ENCODE measurements at places on chromosomes 11 and 22. TPM values are rescaled to one million over a fixed set of nuclear protein-coding genes. Genes with fewer than 3 reads are reported as not detected.

RFPL2 gene
- not detected for total RNA-seq

ST3GAL4 gene
- 68.0 TPM for total RNA-seq

OR2AG1 gene
- total RNA-seq, result not detected

KCNJ4 gene
- 62.4 TPM for total RNA-seq

RAC2 gene
- total RNA-seq, result 1.4 TPM

CRYBA4 gene
- not detected for total RNA-seq

KCNE3 gene
- 2.3 TPM for total RNA-seq

CD82 gene
- 28.8 TPM for total RNA-seq

IL18 gene
- 1.3 TPM for total RNA-seq

LRRC4C gene
- total RNA-seq, result 1.2 TPM

PDE2A gene
- total RNA-seq, result 44.6 TPM

CHRM1 gene
- total RNA-seq, result not detected

MMP7 gene
- total RNA-seq, result not detected

HBB gene
- total RNA-seq, result 123 TPM

- no peaks in the 10 kb centered on the region for H3K36me3 ChIP-seq
- H3K27ac ChIP-seq, result no peak overlapping the region
- DNase-seq, result no peak
Measured at GRCh38 chr11:44515048-44515447, 50.4 kb upstream of the CD82 start.

DNA sequence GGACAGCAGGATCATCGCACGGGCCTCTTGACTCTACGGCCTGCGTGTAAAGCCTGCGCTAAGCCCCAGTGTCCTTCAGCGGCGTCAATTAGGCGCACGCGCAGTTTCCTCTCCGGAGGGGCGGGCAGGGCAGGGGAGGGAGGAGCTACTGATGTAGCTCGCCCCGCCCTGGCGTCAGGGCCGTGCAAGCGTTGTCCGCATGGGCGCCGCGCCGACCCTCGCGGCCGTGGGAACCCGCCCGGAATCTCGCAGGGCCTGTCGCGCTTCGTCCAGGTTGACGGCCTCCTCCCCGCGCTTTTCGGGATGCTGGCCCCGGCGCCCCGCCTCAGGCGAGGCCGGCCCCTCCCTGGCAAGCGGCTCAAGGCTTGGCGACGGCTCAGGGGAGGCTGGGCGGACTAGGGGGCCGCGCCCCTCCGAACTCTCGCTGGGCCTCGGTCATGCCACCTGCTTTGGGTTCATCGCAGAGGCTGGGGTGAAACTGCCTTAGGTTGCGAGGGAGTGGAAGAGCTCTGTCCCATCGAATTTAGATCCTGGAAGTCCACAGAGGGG lies 61.1 kb downstream of the ST3GAL4 start:
- peak overlapping the region; percentile 49 for H3K4me3 ChIP-seq
- peaks cover 14% of the 10 kb centered on the region for H3K36me3 ChIP-seq
- no peaks in the 10 kb centered on the region for H3K27me3 ChIP-seq

GRCh38 chr11:34798985-34799384 lies 117.2 kb downstream of the APIP start:
- no peak for DNase-seq
- no peaks in the 10 kb centered on the region for H3K36me3 ChIP-seq
- H3K4me3 ChIP-seq, result no peak overlapping the region
- no peak overlapping the region for H3K27ac ChIP-seq

GRCh38 chr11:74677131-74677530 lies 54.1 kb downstream of the CHRDL2 start:
- no peaks in the 10 kb centered on the region for H3K27me3 ChIP-seq
- H3K4me3 ChIP-seq, result no peak overlapping the region
- H3K36me3 ChIP-seq, result no peaks in the 10 kb centered on the region
- H3K4me1 ChIP-seq, result peaks cover 25% of the 10 kb centered on the region
- peak; percentile 70 for DNase-seq

- peaks cover 6% of the 10 kb centered on the region for H3K4me1 ChIP-seq
- H3K4me3 ChIP-seq, result peak overlapping the region; percentile 25
- no peak for DNase-seq
Measured at GRCh38 chr22:28711820-28712777, 29.5 kb downstream of the CHEK2 start.

GRCh38 chr11:14544611-14545010 lies 24.4 kb upstream of the PSMA1 start:
- no peak overlapping the region for H3K4me3 ChIP-seq
- no peaks in the 10 kb centered on the region for H3K36me3 ChIP-seq
- peaks cover 24% of the 10 kb centered on the region for H3K4me1 ChIP-seq
- no peak for DNase-seq
- no peaks in the 10 kb centered on the region for H3K27me3 ChIP-seq
- H3K27ac ChIP-seq, result no peak overlapping the region

DNA sequence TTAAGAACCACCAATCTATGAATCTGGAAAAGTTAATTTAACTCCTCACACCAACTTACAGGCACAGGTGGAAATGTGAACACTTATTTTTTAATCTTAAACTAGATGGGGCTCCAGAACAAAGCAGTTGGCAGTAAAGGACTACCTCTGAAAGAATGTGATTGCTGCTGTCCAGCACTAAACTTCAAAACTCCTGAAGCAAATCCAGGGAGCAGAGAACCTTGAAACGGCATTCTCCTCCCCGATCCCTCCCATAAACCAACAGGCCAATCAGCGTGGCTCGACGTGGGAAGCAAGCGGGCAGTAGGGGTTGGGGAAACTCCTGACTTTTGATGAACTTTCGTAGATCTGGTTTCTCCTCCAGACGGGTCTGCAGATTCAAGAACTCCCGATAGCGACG lies 5.0 kb downstream of the SNX19 start:
- no peaks in the 10 kb centered on the region for H3K27me3 ChIP-seq
- peaks cover 36% of the 10 kb centered on the region for H3K4me1 ChIP-seq
- DNase-seq, result no peak
- H3K27ac ChIP-seq, result no peak overlapping the region
- no peak overlapping the region for H3K4me3 ChIP-seq

DNA sequence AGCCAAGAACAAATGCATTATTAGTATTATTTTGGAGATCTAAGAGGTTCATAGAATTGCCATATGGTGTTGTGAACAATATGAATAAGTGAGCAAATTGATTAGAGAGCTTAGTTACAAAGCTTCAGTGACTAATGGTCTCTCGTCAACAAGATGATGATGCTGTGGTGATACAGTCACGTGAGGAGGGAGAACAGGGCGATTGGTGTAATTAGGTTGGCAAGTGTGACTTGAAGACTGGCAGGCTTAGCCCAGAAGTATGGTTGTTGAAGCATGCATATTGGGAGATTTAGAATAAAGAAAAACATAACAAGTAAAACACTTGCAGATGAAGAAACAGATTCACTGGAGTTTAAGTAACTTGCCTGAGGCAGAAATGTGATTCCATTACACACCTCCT lies 100.6 kb upstream of the SORL1-AS1 start:
- no peaks in the 10 kb centered on the region for H3K36me3 ChIP-seq
- no peak for DNase-seq
- no peak overlapping the region for H3K27ac ChIP-seq

DNA sequence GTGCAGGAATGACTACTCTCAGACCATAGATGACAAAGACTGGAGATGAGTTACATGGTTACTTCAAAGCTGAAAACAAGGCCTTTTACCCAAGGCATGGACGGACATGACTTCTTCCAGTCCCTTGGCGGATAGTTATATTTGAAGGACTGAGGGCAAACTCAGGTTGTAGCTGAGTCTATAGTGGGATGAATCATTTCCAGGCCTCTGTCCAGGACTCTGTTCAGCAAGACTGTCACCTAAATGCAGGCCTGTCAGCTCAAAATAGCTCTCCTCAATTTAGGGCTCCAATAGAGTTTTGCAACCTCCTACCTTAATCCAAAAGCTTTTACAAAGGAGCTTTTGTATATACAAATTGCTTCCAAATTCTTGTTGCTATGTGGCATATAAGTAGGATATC lies 24.3 kb upstream of the OR52J3 start:
- H3K36me3 ChIP-seq, result no peaks in the 10 kb centered on the region
- no peak overlapping the region for H3K4me3 ChIP-seq
- no peak overlapping the region for H3K27ac ChIP-seq

- DNase-seq, result no peak
- peaks cover 27% of the 10 kb centered on the region for H3K4me1 ChIP-seq
- H3K36me3 ChIP-seq, result peaks cover 71% of the 10 kb centered on the region
- H3K27me3 ChIP-seq, result no peaks in the 10 kb centered on the region
Measured at GRCh38 chr11:75403037-75403436, 3.7 kb downstream of the RPS3 start.

GRCh38 chr11:126853732-126854131 lies 146.8 kb downstream of the KIRREL3 start:
- no peaks in the 10 kb centered on the region for H3K4me1 ChIP-seq
- H3K27me3 ChIP-seq, result no peaks in the 10 kb centered on the region
- no peak for DNase-seq
- no peak overlapping the region for H3K4me3 ChIP-seq
- H3K27ac ChIP-seq, result no peak overlapping the region

DNA sequence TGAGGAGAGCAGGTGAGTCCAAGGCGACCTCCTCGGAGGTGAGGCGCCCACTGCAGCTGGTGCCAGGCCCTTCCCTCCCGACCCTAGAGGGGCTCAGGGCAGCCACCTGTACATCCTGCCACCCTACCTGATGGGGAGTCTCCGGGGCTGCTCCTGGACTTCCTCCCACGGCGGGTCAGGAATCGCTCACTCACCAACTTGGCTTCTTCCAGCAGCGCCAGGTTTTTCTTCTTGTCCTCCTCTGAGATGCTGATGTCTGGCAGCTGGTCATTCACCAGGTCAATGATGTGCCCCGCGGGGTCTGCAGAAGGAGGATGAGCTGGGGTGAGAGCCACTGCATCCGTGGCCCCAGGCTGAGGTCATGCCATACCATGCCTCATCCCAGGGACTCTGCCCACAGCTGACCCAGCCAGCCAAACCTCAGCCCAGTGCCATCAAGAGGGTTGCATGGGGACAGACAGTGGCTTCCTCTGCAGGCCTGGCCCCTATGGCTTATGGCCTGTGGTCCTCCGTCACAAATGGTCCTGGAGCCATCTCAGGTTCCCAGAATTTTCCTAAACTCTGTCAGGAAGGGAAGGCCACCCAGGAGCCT lies 61.0 kb upstream of the LYVE1 start:
- peaks cover 9% of the 10 kb centered on the region for H3K4me1 ChIP-seq
- no peak for DNase-seq
- no peak overlapping the region for H3K4me3 ChIP-seq
- no peak overlapping the region for H3K27ac ChIP-seq

DNA sequence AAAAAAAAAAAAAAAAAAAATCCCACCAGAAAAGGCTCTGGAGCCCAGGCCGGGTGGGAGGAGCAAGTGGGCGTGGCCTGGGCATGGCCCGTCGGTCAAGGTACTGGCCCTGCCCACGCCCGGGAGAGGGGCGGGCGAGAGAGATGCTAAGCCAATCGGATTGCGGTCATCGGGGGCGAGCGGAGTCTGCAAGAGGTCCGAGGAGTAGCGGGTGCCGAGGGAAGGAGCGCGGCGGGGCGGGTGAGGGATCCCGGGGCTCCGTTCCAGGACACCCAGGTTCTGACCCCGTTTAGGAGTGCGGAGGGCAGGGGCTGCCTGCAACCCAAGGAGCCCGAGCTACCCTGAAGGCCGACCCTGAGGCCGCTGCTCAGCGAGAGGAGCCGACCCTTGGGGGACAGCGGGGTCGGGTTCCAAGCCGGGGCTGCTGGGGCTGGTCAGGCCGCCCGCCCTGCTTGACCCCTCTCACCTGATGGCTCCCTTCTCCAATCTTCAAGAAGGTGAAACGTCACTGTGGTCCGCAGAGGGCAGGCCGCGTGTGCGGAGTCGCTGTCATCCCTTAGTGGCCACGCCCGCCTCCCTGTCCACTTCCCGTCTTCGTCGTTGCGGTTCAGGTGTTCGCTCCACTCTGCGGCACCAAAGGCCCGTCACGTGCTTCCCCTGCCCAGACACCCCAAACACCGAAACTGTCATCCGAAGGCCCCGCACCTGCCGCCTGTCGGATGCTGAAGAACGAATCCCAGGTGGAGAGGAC lies 11.1 kb upstream of the TAB1 start:
- H3K27ac ChIP-seq, result peak overlapping the region; percentile 10
- no peaks in the 10 kb centered on the region for H3K36me3 ChIP-seq
- peak overlapping the region; percentile 73 for H3K4me3 ChIP-seq
- peak; percentile 91 for DNase-seq
- H3K4me1 ChIP-seq, result no peaks in the 10 kb centered on the region

DNA sequence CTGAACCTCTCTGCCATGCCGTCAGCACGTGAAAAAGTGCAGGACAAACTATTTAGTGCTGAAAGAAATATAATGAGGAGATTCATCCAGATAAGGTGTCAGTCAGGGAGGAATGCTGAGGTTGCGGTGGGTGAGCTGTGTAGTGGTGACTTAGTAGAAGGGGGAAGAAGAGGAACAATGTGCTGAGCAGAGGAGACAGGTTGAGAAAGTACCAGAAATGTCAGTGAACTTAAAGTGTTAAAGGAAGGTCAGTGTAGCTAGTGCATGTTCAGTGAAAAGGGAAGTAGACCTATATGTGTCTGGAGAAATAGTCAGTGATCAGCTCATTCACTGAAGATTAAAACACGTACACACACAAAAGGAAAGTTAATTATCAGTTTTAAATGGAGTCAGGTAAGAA lies 237.6 kb upstream of the CCDC179 start:
- H3K36me3 ChIP-seq, result no peaks in the 10 kb centered on the region
- no peak overlapping the region for H3K4me3 ChIP-seq
- no peak for DNase-seq

GRCh38 chr11:5505363-5506048 lies 4.3 kb downstream of the UBQLN3 start:
- no peak overlapping the region for H3K27ac ChIP-seq
- no peaks in the 10 kb centered on the region for H3K4me1 ChIP-seq
- no peaks in the 10 kb centered on the region for H3K36me3 ChIP-seq
- DNase-seq, result no peak
- no peaks in the 10 kb centered on the region for H3K27me3 ChIP-seq

GRCh38 chr11:41189701-41190436 lies 269.6 kb downstream of the LRRC4C start:
- H3K36me3 ChIP-seq, result no peaks in the 10 kb centered on the region
- H3K4me1 ChIP-seq, result no peaks in the 10 kb centered on the region
- no peaks in the 10 kb centered on the region for H3K27me3 ChIP-seq
- H3K4me3 ChIP-seq, result no peak overlapping the region
- DNase-seq, result no peak

GRCh38 chr22:44455151-44455962 lies 42.7 kb downstream of the RTL6 start:
- H3K4me1 ChIP-seq, result no peaks in the 10 kb centered on the region
- no peak for DNase-seq
- H3K4me3 ChIP-seq, result no peak overlapping the region
- peak overlapping the region; percentile 74 for H3K27ac ChIP-seq
- no peaks in the 10 kb centered on the region for H3K36me3 ChIP-seq

DNA sequence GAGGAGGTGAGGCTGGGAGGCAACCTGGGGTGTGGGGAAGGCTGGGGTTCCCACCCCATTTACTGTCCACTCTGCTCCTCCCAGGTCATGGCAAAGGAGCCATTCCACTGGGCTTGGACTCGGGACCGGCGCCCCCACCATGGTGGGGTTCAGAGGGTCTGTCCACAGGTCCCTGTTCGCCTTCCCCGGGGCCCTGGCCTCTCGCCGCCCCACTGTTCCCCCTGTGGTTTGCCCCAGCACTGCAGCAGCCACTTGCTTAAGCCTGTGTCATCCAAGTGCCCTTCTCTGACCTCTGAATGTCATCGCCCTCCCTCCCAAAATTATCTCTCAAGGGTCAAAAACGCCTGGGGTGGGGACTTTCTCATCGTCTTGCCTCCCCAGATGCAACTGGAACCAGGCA lies 2.6 kb downstream of the SPDYC start:
- no peak for DNase-seq
- H3K27me3 ChIP-seq, result no peaks in the 10 kb centered on the region
- no peaks in the 10 kb centered on the region for H3K36me3 ChIP-seq

All from heart left ventricle (tissue), 16 donors.